ENCODE measurements at places on chromosomes 13 and 19.

DNA sequence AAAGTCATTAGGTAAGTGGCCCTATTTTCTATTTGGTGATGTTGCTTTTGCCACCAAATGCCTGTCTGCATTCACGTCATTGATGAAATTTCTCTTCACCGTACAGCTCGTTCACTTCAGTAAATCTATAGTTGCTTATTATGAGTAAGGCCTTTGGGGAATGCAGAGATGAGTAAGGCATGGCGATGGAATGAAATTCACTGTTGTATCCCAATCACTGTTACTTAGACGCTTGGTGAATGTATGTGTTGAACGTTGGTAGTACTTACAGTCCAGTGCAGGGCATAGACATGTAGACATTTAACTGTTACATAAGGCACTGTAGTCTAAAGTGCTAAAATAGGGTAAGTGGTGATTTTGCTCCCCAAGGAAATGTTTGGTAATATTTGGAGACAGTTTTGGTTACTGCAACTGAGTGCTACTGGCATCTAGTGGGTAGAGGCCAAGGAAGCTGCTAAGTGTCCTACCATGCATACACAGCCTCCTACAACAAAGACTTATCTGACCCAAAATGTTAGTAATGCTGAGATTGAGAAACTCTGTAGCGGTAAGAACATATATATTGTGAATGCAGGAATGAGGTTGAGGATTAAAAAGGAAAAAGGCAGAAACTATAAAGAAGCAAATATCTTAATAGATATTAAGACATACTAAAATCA, 5.8 kb downstream of the AKAP11 start:
- DNase-seq: no peak

GRCh38 chr13:94683409-94683808, 28.9 kb downstream of the SOX21 start:
- no peak for DNase-seq

- DNase-seq: no peak
These were observed 443.1 kb upstream of the SPRY2 start for GRCh38 chr13:80783926-80784565.

GRCh38 chr13:51364404-51365008, 25.0 kb downstream of the SERPINE3 start:
- DNase-seq: no peak

- DNase-seq: no peak
These were observed 2.6 kb upstream of the CIB3 start for GRCh38 chr19:16175954-16176353.

DNA sequence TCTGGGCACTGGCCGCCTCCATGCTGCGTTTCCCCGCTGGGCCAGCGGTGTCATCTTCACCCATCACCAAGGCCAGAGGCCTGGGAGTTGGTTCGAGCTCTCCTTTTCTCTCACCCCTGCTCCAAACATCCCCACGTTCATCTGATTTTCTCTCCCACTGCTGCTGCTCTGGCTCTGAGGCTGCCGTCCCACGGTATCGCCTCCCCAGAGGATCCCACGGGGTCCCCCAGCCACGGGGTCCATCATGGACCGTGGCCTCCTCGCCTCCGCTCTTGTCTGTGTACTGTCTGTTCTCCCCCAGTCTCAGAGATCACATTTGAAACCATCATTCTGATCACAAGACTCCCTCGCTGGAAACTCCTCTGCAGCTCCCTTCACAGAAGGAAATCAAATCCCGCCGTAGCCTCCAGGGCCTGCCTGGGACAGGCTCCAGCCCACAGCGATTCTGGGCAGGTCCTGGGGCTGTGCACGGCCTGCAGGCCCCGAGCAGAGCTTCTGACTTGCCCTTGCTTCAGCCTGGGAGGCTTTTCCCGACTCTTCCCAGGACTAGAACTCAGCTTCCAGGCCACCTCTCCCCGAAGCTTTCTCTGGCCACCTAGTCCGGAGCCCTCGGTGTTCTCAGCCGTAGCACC, 64.2 kb downstream of the SOX1 start:
- no peak for DNase-seq

All from uterus (tissue), 4 donors.